ENCODE measurements at places on chromosomes 4 and X. TPM values are rescaled to one million over a fixed set of nuclear protein-coding genes. Genes with fewer than 3 reads are reported as not detected.

- no peak for DNase-seq
Observed at GRCh38 chr4:31104043-31104442, 383.9 kb downstream of the PCDH7 start.

DNA sequence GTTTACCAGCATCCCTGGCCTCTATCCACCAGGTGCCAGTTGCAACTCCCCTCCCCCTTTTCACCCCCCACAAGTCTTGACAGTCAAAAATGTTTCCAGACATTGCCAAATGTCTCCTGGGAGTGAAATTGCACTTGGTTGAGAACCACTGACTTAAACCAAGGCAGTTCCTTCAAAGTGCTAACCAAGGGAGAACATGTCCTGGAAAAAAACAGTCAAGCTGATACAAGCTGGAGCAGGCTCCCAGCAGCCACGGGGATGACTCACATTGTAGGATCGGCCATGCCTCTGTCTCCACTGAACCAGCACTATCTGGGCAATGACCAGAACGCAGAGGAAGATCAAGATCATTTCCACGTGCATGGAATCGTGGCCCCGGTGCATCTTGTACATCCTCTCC is 11.4 kb downstream of the RNF175 start:
- peak; percentile 52 for DNase-seq

- DNase-seq, result peak; percentile 25
Observed at GRCh38 chrX:45850775-45851433, 650.2 kb upstream of the DIPK2B start.

DNA sequence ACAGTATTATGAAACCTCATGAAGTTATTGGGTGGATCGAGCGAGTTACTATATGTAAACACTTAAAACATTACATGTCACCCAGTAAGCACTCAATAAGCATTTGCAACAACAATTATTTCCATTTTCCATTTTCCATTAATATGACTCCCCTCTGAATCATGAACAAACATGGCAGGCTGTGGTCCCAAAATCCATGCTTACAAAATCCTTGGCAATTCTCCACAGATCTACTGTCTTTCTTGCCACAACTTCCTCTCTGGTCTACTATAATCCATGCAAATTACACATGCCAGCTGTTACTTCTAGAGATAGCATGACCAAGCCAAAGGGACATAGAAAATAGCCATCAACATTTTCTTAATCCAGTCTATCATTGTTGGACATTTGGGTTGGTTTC is 22.0 kb downstream of the ASB11 start:
- no peak for DNase-seq

- DNase-seq, result no peak
Observed at GRCh38 chr4:164531336-164531735, 222.6 kb upstream of the SMIM31 start.

DNA sequence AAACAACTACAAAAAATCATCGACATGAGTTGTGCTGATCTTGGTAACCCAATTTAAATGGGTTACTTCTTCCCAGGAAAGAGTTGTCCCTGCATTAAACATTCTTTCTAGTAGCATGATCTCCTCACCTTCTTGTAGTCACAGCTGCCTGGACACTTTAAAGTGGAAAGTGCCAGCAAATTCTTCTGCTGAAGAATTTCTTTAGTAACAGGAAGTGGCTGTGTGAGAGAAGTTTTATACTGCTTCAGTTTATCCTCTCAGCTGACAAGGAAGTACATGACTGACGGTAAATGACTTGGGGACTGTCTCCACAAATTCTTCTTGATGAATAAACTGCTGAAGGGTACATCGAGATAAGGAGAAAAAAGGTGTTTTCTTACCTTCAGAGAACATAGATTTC is 18.2 kb upstream of the TNIP3 start:
- no peak for DNase-seq

- DNase-seq, result no peak
Observed at GRCh38 chr4:84317513-84317912, 181.6 kb downstream of the NKX6-1 start.

DNA sequence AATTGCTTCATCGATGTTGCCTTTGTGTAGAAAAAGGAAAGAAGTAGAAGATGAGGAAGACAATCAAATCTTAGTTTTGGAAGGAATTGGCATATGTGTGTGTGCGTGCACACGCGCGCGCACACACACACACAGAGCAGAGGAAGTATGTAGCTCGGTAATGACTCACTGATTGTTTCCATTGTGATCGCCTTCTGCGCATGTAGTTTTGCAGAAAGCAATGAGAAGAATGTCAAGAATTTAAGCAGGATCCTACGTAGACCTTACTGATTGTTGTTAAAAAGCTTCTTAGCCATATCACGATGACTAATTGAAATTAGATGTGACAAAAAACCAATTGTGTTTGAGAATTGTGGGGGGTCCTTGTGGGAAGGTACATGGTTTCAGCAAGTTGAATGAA is 12.8 kb upstream of the LIMCH1 start:
- DNase-seq, result no peak

DNA sequence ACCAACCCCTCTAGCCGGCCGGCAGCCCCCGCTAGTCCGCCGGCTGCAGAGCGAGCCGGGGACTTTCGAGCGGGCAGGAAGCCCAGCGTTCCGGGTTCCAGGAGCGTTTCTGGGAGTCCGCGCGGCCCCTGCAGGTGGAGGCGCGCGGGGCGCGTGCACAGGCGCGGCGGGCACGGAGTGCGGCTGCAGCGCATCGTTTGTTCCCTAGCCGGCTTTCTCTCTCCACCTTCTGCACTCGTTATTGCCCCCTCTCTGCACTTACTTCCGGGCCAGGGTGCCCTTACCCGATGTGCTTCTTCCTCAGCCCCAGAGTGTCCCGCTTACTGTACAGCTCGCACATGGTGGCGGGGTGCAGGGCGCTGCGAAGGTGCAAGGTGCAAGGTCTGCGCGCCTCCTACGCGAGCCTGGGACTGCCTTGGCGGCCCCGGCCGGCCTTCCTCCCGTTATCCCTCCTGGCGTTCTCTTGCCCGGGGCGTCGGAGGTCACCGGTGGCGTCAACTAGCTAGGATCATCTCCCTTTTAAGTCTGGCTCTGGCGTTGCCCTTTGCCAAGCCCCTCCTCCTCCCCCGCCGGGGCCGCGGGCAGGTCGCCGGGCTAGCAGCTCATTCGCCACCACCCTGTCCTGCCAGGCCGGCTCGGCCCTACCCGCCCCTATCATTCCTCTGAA is at the start of gene ETNPPL:
TSS of gene ETNPPL (minus strand) at position 495 of the 667 bp plus-strand sequence. CDS start at position 340, 155 bp downstream.
- DNase-seq, result peak; percentile 47

- DNase-seq, result no peak
Observed at GRCh38 chr4:131974730-131975129, 1174.4 kb upstream of the PCDH10 start.

Gene SYAP1
- 25.3 TPM for total RNA-seq

Gene PDZD4
- total RNA-seq, result 4.0 TPM

Gene TLR10
- 0.18 TPM for total RNA-seq

Gene NOX1
- not detected for total RNA-seq

Gene CT47B1
- total RNA-seq, result not detected

Gene PPEF1
- total RNA-seq, result 0.09 TPM
